ENCODE measurements at places on chromosomes 7 and 10.
A peak's percentile ranks its signal among the peaks of the same experiment; 100 is the strongest.

DNA sequence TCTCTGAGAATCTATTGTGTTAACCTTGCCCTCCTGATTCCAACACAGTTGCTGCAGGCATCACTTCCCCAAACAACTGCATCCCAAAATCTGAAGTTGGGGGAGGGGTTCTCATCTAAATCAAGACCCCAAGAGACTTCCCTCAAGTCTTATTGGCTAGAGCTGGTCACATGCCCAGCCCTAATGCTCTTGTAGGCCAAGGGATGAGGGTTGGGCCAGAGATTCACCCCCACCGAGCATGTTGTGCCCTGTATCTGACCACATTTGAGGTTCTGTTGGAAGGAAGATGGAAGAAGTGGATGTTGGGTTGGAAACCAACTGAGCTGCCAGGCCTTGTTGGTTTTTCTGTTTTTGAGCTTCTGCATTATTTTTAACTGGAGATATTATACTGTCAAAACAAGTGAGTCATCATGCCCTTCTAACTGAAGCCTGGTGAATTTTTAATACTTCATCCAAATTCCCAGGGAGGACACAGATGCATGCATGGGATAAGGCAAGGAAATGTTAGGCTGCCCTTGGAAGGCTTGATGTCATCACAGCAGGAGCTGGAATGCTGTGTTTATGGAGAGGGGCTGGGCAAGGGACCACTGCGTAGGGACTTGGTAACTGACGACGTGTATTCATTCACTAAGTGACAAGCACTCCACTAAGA is 68.6 kb upstream of the CACUL1 start:
- no peak for DNase-seq

GRCh38 chr7:137747359-137748031 is 99.3 kb downstream of the DGKI start:
- DNase-seq = no peak

DNA sequence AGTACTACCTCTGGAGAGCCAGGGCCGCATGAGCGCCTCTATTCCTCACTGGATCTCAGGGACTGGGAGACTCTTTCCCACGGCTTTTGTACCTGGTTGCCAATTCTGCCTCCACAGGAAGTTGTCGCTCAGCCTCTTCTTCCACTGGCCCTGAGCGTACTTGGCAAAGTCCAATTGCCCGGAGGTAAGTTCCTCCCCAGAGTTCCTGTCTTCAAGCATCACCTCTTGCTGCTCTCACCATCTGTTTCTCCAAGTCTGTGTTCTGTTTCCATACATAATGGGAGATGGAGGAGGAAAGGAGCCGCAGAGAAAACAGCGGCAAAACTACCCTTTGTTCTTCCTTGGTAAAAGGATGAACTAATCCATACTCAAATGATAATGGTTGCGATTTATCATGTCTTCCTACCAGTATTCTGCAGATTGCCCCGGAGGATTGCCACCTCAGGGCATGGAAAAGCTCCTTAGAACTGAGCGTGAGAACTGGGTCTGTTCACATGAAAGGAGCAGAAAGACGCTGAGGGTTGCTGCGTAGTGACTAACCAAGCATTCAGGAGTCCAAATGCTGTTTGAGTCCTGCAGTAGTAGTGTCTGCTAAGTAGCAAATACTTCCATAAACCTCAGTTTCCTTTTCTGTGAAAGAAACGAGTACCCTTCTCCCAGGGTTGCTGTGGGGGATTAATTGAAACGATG is 170.2 kb upstream of the GLI3 start:
- DNase-seq = no peak

DNA sequence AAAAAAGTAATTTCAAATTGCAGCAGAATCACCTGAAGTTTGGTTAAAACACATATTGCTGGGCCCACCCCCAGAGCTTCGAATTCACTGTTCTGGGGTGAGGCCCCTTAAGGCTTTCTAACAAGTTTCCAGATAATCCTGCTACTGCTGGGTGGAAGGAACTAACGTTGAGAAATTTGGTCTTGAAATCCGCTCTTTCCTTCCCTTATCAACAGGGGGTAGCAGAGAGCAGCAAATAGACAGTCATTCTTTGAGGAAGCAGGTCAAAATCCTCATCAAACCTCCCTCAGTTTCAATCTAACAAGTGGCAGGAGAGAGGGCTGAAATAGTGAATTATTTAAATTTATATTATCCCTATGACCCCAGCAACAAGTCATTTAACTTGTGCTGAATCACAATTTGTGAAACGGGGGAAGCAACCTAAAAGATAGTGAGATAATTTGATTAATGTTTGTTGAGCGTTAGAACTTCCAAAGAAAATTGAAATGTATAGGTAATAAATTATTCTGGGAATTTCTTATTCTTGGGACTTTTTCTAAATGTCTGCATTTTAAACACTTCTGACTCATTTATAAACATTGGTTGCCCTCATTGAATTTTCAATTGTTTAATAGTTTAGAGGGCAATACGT is 21.7 kb upstream of the MALSU1 start:
- DNase-seq = peak; percentile 78

- DNase-seq = no peak
Observed at GRCh38 chr10:18303851-18304801, 163.9 kb downstream of the CACNB2 start.

GRCh38 chr10:7260412-7260900 is 150.4 kb downstream of the SFMBT2 start:
- DNase-seq = peak; percentile 63

GRCh38 chr7:152025077-152025936 is at the start of gene GALNT11:
Gene GALNT11 (plus strand): TSS chr7:152025674. CDS start chr7:152094228, 68,554 bp downstream.
- DNase-seq = peak; percentile 86

- DNase-seq = no peak
Observed at GRCh38 chr7:40715053-40715430, 580.2 kb downstream of the SUGCT start.

DNA sequence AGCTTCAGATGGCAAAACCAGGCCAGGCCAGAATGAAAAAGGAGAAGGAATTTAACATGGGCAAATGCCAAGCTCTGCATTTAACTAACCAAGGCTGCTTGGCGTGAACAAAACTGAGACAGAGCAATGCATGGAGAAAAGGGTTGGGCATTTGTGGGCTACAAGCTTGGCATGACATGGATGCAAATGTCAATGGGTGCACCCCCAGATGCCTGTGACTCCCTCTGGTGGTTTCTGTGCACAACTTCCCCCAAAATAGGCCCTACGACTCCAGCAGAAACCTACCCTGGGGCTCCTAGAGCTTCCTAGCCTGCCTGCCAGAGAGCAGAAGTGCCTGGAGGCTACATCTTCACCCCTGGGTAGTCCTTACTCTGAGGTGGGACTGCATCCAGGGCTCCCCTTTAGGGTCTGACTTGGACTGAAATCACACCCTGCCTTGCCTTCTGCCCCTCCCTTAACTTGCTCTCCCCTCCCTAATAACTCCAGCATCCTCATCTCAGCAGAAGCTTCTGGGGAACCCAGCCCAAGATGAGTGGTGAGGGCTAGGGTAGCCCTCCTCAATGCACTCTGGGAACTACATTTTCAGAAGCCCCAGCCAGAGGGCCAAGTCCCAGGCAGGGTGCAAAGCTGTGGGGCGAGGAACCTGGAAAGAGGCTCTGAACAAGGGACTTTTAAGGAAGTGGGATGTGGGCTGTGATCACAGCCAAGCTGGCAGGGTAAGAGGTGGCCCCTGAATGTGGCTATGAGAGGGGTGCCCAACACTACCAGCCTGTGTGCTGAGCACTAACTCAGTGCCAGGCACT is 11.3 kb downstream of the GPRIN2 start:
- DNase-seq = peak; percentile 33

DNA sequence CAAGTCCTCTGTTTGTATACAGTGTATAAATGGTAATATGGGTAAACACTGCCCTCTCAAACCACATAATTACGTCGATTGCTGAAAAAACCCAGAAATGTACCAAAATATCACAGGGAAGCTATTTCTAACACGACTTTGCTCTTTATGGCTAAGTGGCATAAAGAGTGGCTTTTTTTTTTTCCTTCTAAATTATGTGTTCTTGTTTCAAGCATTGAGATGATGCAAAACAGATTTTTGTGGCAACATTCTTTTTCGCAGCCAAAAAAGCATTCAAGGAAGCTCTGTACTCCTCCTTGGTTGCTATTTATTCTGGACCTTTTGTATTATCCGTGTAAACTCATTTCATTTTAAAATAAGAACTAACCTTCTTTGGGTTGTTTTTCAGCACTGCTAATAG is 138.9 kb downstream of the VTI1A start:
- DNase-seq = no peak

DNA sequence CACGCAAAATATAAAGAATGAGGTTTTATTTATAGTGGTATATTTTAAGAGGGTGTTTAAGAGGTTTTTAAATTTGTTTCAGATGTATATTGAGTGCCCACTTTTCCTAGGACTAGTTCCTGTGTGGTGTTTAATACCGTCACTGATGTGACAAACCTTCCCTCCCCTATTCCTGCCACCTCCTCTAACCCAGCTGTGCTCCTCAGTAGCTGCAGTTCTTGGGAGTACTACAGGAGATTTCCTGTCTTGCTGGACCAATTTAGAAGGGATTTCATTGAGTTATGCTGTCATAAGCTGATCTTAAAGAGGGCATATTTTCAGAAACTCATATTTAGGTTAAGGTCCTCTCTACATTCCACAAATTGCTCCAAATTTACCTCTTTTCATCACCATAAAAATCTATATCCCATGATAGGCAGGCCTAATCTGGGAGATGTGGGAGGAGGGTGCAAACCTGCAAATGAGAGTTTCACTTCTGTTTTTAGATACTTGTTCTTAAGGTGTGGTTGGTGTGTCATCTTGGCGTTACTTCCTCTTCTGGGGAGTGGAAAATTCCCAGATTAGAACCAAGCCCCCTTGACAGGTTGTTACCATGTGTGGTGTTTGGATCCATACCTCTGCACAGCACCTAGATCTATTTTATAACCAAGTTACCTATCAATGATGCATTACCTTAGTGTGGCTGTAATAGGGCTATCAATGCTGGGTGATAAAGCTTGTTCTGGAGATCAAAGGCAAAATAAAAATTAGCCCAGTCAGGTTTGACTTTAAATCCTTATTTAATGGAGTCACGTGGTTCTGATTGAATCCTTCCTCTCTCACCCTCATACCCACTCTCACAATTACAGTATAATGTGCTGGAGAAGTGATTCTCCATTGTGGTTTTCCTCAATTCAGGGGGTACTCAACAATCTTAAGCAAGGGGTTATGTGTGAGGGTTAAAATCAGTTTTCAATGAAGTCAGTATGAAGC is 141.1 kb downstream of the CDK14 start:
- peak; percentile 6 for DNase-seq

GRCh38 chr10:60139798-60140566 is 233.6 kb upstream of the CCDC6 start:
- no peak for DNase-seq

GRCh38 chr7:36605261-36606051 is 118.8 kb downstream of the AOAH start:
- no peak for DNase-seq

DNA sequence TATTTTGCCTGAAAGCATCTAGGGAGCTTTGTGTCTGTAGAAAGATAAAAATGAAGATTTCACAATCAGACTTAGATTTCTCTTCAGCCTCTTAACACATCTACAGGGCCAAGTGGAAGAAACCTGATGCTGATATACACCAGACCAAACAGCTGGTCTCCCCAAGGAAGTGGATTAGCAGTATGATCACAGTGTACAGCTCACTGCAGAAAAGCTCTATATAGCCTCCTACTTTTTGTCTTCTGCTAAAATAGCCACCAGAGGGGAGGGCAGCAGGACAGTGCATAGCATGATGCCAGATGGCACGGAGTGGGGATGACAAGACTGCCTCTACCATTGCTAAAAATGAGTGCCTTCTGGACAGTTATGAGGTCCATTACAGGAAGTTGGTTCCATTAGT is 16.0 kb downstream of the FAM13C start:
- DNase-seq = no peak

DNA sequence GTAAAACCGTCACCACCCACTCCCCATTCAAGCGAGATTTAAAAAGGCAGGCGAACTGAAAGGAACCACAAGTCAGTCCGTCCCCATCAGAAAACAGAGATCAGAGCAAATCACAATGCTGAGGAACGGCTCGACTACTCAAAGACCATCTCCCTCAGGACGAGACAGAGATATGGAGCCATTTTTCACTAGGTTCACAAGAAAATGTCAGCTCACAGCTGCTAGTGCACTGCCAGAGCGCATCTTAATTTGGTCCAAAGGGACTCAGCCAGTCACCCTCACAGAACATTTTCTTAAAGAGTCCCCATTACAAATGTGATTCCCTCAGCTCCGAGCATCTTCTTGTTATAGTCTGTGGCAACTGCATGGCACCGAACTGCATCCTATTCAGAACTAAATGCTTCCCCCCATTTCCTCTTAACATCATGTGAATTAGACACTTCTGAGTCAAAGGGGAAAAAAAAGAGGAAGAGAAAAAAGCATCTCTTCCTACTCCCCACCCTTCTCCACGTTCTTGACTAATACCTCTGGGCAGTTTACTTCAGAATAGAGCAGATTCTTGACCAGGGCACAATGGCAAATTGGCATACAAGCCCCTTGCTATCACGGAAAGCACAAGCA is 683.9 kb downstream of the MAGI2 start:
- no peak for DNase-seq

DNA sequence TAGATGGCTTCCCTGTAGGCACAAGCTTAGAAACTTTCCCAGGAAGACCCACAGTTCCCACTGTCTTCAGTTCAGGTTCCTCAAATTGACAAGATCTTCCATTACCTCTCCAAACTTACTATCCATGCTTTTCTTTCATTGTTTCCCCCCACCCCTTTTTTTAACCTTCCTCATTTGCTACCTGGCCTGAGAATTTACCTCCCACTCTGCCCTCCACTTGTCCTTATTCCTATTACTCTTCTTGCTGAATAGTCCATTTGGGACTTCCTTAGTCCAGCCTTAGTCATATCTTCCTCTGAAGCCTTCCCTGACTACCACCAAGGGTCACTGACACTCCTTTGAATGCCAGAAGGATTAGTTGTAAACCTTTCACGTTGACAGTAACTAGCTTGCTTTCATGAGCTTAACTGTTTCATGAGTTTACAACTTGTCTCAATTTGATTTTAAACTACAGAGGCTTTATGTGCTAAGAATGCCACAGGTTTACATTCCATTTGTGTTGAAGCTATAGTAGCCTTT is 1.2 kb upstream of the CALU start:
- no peak for DNase-seq

- no peak for DNase-seq
Observed at GRCh38 chr7:127287133-127287532, 34.4 kb upstream of the GRM8 start.

DNA sequence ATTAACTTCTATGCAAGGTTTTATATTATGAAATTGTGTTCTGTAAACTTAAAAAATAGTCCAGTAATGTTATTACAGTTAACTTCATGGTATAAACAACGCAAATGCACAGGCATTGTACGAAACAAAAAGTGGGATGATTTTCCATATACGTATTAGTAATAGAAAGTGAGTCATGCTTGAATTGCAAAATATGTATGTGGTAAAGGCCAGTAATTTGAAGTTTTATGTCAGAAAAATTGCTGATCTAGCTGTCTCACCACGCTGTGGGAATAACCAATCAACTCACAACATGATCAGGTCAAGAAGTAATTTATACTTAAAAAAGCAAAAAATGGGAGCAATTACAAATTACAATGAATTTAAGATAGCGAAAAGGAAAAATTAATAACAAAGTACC is 37.0 kb upstream of the GLI3 start:
- no peak for DNase-seq

- no peak for DNase-seq
Observed at GRCh38 chr10:103428989-103429643, 23.1 kb downstream of the CALHM2 start.

All from activated CD4-positive, alpha-beta T cell treated with anti-CD3 and anti-CD28 coated beads, Interleukin-2, amount 50 U/mL, for 16 hours (primary cell).